ENCODE measurements at places on chromosomes 2 and 18.

DNA sequence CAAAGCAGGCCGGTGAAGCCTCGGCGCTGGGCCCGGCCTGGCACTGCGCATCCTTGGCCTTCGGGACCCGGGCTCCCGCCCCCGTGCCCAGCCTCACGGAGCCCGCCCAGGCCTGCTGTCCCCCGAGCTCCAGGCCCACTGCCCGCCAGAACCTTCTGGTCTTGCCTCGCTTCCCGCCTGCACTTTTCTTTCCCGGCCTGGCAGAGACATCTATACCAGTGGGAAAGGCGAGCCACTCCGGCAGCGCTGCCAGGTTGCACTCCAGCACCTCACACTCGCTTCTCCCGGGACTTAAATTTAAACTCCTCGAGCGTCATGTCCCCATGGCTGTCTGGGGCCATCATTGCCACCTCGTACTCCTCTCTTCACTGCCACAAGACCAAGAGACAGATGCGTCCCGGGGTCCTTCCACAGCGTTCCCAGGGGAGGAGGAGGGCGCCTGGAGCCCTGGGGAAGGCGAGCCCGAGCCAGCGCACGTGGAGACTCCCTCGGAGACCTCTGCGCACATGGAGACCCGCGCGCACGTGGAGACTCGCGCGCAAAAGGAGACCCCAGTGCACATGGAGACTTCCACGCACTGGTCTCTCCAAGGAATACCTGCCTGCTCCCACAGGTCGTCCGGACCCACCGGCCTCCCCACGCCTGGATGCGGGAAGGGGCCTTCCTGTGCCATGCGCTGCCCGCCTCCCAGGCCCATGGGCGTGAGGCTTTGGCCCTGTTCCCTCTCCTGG lies 253.1 kb upstream of the SALL3 start:
- DNase-seq = no peak

- no peak for DNase-seq
Observed at GRCh38 chr18:40868110-40868858, 1086.8 kb upstream of the PIK3C3 start.

DNA sequence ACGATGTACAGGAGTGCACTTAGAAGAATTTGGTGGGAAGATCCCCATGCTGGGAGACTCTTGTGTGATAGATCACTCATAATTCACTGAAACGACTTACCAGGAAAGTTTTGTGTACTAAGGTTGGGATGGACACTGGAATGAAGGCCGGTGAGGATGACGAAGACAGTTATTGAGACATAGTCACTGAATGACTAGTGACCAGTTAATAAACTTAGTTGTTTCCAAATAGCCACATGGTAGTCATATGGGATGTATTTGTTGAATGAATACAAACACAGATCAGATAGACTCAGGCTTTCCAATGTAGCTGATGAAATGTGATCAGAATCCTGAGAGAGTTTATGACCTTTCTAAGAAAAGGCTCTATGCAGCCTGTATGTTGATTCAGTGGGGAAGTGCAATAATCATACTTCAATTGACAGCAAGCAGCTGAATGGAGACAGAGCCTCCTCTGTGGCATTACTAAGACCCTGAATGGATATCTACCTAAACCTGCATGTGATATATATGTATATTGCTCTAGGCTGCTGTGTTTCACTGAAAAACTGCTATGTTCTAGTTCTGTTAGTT lies 20.4 kb downstream of the GDF7 start:
- no peak for DNase-seq

- no peak for DNase-seq
Observed at GRCh38 chr2:206049392-206049791, 36.6 kb downstream of the INO80D start.

DNA sequence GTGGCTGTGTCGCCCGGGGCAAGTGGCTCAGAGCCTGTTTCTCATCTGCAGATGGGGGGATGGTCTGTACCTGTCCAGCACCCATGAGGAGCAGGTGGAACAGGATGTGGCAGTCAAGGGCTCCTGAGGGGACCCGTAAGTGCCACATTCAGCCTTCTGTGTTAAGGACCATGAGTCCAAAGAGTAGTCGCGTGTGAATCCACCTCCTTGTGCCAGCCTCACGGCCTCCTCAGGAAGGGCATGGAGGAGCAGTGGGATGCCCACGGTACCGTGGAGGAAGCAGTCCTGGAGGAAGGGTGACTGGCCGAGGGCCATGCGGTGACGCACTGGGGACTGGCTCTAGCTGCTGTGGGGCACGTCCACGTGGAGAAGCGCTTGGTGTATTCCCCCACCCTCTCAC lies 61.1 kb downstream of the ODC1 start:
- no peak for DNase-seq

DNA sequence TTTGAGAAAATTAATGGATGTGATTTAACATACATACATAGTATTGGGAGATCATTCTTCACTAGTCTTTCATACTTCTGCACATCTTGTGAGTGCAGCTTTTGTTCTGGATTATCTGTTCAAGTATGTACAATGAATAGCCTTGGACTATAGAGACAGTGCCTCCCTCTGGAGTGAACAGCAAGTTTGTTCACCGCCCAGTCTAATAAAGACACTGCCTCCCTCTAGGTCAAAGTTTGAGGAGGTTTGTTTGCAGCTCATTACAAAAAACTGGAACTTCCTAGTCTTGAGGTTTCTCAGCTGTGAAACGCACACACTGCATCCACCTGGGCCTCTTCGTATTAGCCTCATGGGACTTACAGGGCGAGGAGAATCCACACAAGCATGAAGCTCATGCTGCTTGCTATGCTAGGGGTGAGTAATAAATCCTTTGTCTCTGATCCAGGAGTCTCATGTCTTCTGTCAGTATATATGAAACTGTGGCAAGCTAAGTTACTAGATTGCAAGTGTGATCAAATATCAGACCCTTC lies 26.0 kb upstream of the LAPTM4A start:
- DNase-seq = no peak

DNA sequence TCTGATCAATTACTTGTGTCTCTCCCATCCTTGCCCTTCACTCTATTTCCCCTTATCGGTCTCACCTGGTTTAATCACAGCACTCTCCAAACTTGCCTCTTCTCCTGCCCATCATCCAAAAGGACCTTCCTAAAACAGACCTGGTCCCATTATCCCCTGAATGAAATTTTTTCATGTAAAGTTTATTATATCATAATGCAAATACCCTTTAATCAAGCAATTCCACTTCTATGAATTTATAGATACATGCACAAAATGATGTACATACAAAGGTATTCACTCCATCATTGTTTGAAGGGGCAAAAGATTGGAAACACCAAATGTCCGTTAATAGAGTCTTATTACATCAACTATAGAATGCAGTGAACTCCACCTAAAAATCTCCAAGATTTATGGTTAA lies 88.1 kb upstream of the PKDCC start:
- DNase-seq = no peak

GRCh38 chr2:3001615-3002560 lies 375.7 kb downstream of the EIPR1 start:
- DNase-seq = no peak

DNA sequence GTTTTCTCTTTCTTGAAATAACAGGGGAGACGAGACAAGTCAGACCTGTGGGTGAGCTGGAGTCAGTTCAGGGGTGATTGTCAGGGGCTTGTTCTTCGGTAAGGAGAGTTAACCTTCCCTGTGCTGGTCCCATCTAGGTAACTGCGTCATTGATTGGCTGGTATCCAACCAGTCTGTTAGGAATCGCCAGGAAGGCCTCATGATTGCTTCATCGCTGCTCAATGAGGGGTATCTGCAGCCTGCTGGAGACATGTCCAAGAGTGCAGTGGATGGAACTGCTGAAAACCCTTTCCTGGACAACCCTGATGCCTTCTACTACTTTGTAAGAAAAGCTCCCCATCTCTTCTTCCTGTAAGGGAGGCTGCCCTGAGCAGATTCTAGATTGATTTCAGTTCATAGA lies 21.3 kb downstream of the PLEK start:
- DNase-seq = no peak

- DNase-seq = no peak
Observed at GRCh38 chr2:144310484-144310883, 209.4 kb downstream of the ZEB2 start.

DNA sequence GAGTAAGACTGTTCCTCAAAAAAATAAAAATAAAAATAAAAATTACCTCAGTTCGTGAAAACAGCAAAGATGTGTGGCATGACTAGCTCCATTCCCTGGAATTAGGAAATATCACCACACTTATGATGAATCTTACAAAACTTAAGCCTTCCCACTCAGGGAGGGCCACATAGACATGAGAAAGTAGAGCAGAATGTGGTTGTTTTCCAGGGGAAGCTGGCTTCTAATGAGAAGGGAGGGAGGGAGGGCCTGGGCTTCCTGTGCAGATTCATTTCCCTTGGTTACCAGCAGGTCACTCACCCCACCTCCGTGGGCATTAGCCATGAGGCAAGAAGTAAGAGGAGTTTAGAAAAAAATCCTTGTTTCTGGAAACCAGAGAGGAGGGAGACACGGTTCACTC lies 95.9 kb upstream of the RMDN2 start:
- no peak for DNase-seq

- DNase-seq = no peak
Observed at GRCh38 chr2:79041032-79041448, 15.5 kb downstream of the REG3G start.

DNA sequence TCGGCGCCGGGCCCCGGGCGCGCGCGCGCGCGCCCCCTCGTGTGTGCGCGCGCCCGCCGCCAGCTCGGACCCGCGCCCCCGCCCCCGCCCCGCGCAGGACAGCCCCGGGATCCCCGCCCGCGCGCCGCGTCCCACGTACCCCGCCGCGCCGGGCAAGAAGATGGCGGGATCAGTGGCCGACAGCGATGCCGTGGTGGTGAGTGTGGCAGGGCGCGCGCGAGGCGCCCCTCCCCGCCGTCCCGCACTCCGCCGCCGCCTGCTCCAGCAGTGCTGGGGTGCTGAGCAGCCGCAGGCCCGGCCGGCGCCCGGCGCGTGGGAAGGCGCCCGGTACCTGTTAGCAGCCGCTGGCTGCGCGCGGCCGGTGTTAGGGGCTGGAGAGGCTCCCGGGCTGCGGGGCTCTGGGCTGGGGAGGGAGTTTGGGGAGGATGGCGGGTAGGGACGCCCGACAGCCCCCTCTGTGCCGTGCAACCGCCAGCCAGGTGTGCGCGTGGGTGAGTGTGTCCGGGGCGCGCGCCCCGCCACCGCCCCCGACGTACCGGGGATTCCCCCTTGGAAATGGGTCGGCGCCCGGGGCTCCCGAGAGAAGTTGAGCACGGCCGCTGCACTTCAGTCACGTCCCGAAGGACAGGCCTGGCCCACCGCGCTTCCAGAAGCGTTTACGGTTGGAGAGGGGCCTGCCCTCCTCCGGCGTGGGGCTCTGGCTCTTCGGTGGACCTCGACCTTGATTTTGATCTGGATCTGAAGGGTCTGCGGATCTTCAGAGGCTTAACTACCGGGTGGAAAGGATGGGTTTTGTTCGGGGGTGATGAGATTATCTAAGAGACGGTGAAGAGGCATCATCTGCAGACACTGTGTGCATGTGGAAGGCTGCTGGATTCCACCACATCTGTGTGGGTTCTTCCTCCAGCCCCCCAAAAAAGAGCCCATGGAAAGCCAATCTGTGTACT lies 697 bp downstream of the LGALSL start:
- peak; percentile 24 for DNase-seq

DNA sequence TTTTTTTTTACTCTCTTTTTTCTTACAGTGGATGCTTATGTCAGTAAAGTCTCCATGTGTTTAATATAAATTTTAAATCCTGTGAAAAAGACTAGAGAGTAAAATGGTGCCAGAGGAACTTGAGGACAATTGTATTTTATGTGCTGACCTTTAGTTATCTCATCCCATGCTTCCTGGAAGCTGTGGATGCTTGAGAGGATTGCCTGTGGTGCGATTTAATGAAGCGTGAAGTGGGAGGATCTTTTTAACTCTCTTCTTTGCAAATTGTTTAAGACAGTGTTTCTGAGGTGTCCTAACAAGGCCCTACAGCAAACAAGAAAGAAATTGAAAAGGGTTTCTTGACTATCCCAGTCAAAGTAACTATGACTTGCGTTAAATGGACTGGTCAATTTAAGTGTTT lies 84.2 kb downstream of the DTNA start:
- no peak for DNase-seq

- no peak for DNase-seq
Observed at GRCh38 chr18:34807106-34807796, 97.2 kb downstream of the DTNA start.

- DNase-seq = no peak
Observed at GRCh38 chr18:55380589-55380988, 207.4 kb downstream of the TCF4 start.

DNA sequence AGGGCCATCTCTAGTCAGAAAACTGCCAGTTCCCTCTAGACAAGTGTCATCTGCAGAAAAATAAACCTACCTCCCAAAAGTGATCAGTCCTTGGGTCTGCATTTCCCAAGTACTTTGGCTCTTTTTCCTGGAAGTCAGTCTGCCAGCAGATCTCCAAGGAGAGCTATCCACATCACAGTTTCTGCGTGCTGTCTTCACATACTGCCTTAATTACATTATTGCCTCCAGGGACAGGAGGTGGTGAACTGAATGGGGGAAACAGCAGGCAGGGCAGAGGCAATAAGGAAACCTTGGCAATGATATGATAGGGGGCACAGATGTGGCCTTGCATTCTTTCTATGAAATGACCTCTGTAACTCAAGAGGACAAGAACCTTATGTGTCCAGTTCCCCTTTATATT lies 105.9 kb upstream of the SIX2 start:
- DNase-seq = no peak

DNA sequence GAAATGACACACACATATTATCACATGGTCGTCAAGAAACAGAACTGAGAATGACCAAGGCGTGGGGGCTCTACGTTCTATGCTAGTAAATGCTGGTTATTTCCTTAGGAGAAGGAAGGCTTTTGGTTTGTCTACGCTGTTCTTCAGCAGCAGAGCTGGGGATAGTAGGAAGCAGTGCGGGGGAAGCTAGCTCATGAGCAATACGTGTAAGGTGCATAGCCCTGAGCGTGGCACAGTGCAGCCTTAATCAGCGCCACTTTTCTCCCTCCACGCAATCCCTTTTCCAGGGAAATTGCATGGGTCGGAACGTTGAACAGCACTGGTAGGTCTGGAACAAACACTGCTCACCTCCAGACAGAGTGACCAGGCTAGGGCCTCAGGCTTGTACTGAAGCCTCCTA lies 199.6 kb upstream of the FBXO11 start:
- no peak for DNase-seq

- DNase-seq = peak; percentile 28
Observed at GRCh38 chr2:25165992-25166875, 2.1 kb downstream of the POMC start.

- DNase-seq = no peak
Observed at GRCh38 chr2:170744248-170745002, 25.8 kb upstream of the ERICH2 start.

DNA sequence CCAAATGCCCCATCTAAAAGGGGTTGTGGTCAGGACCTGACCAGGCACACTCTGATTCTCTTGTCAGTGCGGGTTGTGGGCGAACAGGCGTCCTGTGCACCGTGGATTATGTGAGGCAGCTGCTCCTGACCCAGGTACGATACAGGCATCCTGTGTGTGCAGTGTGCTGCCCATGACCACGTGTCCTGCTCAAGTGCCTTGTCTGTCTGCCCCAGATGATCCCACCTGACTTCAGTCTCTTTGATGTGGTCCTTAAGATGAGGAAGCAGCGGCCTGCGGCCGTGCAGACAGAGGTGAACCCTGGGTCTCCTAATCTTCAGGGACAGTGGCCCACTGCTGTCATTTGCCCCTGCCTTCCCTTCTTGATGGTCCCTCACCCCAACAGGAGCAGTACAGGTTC lies 14.6 kb downstream of the PTPN18 start:
- DNase-seq = no peak

Measured in activated gamma-delta T cell treated with anti-CD3 and anti-CD28 coated beads, Interleukin-2, amount 50 U/mL, for 16 hours (primary cell).